ENCODE measurements at places on chromosomes 12 and 14.
A peak's percentile ranks its signal among the peaks of the same experiment; 100 is the strongest.

DNA sequence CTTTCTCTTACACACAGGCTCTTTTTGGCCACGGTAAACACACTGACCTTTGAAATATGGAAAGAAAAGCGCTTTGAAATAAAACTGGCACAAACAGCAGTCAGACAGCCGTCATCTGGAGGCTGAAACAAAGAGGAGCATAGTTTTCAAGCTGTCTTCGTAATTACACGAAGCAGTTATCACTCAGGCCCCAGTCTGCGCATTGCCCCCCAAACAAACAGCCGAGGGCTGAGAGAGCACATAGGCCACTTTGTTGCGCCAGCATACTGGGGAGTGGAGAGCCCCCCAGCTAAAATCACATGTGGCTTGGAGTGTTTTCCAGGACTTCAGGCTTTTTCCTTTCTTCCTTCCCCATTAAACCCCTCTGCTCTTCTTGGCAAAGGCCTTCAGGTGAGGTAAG lies 142.9 kb upstream of the BTG1 start:
- no peak for DNase-seq

- DNase-seq: no peak
These were observed 59.2 kb downstream of the WASHC4 start for GRCh38 chr12:105166736-105167135.

DNA sequence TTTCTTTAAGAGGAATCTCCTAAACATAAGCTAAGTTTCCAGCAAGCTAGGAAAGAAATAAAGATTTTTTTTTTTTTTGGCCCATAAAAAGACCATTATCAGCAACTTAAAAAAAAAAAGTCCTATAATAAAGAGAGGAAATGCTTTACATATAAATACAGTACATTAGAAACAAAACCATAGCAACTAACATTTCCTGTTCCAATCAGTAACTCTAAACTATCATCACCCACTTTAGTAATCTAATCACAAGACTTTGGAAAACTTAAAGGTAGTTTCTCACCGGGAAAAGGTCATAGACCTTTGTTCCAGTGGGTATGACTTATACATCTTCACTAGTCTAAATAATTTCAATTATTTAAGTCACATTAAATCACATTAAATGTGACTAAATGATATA lies 11.1 kb downstream of the SPTSSA start:
- no peak for DNase-seq

DNA sequence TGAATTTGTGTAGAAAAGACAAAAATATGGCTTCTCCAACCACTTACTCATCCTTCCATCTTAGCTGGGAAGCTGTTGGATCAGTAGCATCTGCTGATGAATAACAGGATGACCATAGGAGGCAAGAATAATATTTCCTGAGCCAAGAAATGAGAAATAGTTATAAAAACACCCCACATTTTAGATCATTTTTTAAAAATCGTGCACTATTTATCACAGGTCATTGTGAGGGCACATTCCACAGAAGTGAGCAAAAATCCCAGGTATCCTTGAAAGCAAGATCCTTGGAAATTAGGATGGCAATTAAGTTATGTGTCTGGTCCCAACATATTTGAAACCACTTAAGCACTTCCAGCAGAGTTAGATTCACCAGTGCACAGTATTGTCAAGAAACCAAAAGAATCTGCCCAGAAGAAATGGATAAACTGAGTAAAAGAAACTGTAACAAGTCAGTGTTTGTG lies 8.4 kb downstream of the FAR2 start:
- DNase-seq: no peak

- no peak for DNase-seq
These were observed 17.7 kb upstream of the SERPINA4 start for GRCh38 chr14:94543449-94544124.

DNA sequence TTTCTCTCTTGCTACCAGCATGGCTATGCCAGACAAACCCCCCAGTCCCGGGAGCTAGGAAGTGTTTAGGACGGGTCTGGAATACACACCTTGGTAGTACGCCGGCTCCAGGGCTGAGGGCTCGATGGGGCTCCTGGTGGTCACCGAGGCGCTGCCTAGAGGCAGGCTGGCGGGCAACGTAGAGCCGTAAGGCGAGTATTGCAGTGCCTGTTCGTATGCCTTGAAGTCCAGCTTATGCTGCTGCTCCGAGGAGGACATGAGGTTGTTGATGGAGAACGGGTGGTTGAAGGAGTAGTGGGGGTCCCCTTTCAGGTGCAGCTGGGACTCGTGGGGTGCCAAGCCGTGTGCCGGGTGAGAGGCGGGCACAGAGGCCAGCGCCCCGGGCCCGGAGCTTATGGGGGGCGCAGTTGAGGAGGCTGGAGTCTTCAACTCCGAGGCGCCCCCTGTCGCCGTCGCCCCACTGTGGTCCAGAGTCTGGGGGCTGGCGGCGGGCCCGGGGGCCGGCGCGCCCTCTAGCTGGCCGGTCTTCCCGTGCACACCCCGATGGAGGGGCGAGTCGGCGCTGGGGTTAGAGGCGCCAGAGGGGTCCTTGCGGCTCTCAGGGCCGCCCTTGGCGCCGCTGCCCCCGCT lies 3.6 kb downstream of the FOXA1 start:
- DNase-seq: no peak

DNA sequence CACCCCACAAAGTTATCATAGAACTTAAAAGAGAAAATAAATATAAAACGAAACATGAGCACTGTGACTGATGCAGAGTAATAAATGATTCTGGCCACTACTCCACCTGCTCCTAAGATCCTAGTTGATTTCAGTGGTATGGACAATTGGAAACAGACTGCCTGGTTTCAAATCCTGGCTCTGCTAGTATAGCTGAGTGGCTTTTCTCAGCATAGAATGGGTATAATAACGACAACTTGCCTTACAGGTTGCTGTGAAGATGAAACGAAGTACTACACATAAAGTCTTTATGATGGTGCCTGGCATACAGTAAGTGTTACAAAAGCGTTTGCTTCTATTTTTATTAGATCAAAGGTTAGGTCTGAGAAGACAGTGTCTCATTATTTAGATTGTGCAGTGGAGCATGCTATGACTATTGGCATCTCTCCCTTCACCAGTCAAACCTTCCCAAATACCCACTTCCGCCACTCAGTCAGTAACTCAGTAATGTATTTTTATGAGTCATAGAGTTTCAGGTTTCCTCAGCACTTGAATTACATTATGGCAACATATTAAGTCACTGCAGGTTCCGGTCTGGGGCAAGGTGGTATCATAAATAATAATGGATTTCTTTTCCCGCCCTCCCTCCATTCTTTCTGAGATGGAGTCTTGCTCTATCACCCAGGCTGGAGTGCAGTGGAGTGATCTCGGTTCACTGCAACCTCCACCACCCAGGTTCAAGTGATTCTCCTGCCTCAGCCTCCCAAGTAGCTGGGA lies 29.7 kb upstream of the NR2C1 start:
- peak; percentile 15 for DNase-seq

- no peak for DNase-seq
These were observed 170.6 kb downstream of the PIWIL1 start for GRCh38 chr12:130508318-130508717.

DNA sequence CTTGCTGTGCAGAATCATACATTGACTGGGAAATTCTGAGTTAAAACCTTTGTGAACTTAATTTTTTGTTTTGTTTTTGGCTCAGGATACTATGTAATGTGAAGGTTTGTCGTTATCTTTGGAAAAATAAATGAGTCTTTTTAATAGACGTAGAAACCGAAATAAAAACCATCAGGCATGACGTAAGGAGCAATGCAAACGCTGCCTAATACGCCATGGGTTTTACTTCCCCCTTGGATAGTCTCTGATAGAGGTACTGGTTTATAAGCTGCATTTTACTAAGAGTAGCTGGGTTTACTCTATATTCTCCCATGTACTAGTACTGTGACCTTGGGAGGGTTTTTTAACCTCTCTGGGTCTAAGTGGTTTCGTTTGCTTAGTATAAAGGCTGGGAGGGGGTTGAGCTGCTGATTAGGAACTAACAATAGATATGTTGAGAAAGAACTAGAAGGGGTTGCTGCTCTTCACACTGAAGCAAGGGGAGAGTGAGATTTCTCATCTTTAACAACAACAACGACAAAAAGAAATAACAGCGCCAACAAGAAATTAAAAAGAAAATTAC lies 66.8 kb upstream of the SLCO1C1 start:
- no peak for DNase-seq

- DNase-seq: no peak
These were observed 3.7 kb downstream of the KMT5A start for GRCh38 chr12:123387508-123388176.

DNA sequence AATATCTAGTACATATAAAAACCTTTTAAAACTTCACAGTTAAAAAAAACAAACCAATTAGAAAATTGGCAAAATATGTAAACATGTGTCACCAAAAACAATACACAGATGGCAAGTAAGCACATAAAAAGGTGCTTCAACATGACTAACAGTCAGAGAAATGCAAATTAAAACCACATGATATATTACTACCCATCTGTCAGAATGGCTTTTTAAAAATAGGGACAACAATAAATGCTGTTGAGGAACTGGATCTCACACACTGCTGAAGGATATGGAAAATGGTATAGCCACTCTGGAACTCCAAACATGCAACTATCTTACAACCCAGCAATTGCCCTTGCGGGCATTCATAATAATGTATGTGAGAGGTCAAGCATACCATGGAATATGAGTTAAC lies 1153.6 kb downstream of the FLRT2 start:
- DNase-seq: no peak

GRCh38 chr12:75611041-75611440 lies 99.6 kb upstream of the KRR1 start:
- DNase-seq: no peak

DNA sequence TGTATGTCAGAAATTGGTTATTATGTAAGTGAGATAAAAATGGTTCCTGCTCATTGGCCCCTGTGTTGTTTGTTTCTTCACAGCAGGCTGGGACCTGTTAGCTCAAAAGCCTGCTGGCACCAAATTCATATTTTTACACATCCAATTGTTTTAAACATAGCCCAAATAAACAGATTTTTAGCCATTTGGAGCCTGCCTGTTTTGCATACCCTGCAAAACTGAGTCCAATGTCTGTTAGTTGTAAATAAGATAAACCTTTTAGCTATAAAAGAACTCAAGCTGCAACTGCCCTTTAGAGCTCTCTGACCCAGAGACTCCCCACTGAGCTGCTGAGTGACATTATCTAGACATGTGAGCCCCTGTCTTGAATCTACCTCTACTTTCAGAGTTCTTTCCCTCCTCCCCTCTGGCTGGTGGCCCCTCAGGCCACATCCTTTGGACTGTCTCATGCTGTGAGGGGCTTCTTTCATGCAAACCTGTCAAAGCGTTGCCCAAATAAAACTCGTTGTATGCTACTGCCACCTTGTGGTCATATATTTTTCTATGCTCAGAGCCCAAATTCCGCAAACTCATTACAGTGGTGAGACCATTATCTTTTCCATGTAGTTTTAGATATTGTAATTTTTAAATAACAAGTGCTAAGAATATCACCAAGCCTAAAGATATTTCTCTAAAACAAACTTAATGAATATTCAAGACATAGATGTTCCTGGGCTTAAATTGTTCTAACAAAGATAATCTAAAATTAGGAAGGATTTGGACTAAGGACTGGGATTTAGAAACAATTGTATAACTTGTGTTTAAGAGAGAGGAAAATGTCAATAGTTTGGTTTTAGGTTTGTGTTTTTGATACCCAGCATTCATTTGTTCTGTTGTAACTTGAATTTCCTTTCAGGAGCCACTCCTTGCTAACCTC lies 337.9 kb downstream of the AACS start:
- DNase-seq: peak; percentile 1

DNA sequence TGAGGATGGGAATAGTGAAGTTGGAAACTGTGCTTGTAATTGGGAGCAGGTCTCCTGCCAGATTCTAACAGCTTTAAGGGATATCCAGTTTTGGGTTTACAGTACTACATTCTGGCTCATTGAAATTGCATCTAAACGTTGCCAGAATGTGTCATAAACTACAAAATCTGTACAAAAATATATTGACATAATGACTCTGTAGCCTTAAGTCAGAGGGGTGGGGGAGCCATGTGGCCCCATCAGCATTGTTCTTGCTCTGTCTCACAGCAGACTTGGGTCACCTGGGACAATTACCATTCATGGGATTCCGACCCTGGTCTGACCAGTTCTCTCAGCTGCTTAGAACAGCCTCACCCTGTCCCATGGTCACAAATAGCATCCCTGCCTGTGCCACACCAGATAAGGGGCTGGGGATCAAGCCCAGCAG lies 43.3 kb upstream of the MED13L start:
- no peak for DNase-seq

DNA sequence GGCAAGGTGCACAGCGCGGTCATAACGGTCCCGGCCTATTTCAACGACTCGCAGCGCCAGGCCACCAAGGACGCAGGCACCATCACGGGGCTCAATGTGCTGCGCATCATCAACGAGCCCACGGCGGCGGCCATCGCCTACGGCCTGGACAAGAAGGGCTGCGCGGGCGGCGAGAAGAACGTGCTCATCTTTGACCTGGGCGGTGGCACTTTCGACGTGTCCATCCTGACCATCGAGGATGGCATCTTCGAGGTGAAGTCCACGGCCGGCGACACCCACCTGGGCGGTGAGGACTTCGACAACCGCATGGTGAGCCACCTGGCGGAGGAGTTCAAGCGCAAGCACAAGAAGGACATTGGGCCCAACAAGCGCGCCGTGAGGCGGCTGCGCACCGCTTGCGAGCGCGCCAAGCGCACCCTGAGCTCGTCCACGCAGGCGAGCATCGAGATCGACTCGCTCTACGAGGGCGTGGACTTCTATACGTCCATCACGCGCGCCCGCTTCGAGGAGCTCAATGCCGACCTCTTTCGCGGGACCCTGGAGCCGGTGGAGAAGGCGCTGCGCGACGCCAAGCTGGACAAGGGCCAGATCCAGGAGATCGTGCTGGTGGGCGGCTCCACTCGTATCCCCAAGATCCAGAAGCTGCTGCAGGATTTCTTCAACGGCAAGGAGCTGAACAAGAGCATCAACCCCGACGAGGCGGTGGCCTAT lies 875 bp downstream of the HSPA2 start:
- DNase-seq: peak; percentile 16

DNA sequence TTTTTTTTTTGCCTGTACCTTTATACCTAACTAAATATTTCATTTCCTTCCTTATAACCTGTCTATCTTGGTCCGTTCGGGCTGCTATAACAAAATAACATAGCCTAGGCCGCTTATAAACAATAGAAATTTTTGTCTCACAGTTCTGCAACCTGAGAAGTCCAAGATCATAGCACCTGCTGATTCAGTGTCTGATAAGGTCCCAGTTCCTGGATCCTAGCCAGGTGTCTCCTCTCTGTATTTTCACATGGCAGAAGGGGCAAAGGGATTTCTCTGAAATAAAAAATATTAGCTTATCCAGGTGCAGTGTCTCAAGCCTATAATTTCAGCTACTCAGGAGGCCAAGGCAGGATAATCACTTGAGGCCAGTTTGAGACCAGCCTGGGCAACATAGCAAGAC lies 1046.6 kb upstream of the USP15 start:
- no peak for DNase-seq

DNA sequence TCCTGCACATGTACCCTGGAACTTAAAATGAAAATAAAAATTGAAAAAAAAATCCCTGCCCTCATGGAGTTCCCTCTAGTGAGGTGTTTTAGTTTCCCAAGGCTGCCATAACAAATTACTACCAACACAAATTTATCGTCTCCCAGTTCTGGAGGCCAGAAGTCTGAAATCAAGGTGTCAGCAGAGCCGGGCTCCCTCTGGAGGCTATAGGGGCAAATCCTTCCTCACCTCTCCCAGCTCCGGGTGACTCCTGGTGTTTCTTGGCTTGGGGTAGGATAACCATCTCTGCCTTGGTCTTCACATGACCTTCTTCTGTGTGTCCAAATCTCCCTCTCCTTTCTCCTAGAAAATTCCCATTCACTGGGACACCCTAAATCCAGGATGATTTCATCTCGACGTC lies 50.1 kb downstream of the PLXNC1 start:
- DNase-seq: no peak

GRCh38 chr14:50533241-50533705 lies 904 bp upstream of the MAP4K5 start:
- DNase-seq: no peak
